ENCODE measurements at places on chromosomes 7 and 10. TPM values are rescaled to one million over a fixed set of nuclear protein-coding genes. Genes with fewer than 3 reads are reported as not detected.

DNA sequence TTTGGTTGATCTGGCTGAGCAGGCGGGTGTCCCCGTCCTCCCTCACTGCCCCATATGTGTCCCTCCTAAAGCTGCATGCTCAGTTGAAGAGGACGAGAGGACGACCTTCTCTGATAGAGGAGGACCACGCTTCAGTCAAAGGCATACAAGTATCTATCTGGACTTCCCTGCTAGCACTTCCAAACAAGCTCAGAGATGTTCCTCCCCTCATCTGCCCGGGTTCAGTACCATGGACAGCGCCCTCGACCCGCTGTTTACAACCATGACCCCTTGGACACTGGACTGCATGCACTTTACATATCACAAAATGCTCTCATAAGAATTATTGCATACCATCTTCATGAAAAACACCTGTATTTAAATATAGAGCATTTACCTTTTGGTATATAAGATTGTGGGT is 26.9 kb upstream of the TRIM56 start:
- peak; percentile 23 for DNase-seq

GRCh38 chr10:126675656-126676438 is 5.4 kb upstream of the C10orf90 start:
- DNase-seq = no peak

GRCh38 chr10:116461680-116462079 is 34.0 kb downstream of the PNLIPRP3 start:
- no peak for DNase-seq

- DNase-seq = no peak
These were observed 161.3 kb upstream of the SHH start for GRCh38 chr7:155973451-155973997.

GRCh38 chr7:122397381-122397780 is 92.8 kb upstream of the FEZF1 start:
- DNase-seq = no peak

GRCh38 chr7:26153823-26154783 is 2.1 kb downstream of the NFE2L3 start:
- peak; percentile 24 for DNase-seq

GRCh38 chr7:27211084-27211446 is 11.2 kb upstream of the HOXA13 start:
- DNase-seq = no peak

DNA sequence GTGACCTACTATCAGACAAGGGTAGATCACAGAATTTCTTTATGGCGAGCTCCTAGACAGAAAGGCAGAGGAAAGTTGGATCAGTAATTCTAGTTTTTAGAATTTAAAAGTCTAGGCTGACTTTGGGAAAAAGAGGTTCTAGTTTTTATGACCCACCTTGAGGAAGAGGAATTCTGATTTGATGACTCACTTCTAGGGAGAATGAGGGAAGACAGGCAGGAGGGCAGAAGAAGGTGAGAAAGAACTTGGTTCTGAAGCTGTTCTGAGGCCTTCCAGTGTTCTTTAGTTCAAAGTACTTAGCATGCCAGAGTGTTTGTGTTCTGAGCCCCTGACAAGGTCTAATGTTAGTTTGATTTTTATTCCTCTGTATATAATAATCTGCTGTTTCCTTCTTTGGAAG is 97.2 kb downstream of the PODXL start:
- DNase-seq = no peak

Gene BLNK
- total RNA-seq = 1.3 TPM

- peak; percentile 60 for DNase-seq
These were observed 56.4 kb downstream of the BBS9 start for GRCh38 chr7:33185786-33186185.

DNA sequence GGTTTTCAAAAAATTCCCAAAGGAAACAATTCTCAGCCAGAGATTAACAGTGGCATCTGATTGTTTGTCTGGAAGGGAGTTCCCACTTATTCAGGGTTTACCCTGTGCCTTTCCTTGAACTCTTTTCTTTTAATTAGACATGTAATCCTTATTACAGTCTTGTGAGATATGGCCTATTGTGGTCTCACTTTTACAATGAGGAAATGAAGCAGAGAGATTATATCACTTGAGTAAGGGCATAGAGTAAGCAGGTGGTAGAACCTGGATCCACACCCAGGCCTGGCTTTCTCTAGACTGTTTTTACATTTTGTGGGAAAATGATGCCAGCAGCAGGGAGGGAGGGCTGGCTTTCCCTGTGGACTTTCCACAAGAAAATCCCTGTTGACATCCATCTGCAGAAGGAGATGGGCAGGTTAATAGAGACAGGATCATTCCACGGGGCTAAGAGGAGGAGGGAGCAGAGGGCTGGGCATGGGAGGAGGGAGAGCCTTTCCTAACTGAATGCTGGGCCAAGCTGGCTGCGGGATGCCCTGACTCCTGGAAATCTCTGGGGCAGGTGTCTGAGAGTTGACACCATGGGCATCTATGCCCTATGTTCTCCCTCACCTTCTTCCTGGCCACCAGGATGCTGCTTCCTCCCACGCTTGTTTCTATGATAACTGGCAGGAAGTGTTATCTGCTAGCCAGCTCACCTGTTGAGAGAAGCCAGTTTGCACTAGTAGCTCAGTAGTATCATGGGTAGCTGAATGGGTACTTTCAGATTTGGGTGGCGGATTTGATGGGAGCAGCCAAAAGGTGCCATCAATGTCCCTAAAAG is 28.7 kb upstream of the ARHGAP22 start:
- no peak for DNase-seq

DNA sequence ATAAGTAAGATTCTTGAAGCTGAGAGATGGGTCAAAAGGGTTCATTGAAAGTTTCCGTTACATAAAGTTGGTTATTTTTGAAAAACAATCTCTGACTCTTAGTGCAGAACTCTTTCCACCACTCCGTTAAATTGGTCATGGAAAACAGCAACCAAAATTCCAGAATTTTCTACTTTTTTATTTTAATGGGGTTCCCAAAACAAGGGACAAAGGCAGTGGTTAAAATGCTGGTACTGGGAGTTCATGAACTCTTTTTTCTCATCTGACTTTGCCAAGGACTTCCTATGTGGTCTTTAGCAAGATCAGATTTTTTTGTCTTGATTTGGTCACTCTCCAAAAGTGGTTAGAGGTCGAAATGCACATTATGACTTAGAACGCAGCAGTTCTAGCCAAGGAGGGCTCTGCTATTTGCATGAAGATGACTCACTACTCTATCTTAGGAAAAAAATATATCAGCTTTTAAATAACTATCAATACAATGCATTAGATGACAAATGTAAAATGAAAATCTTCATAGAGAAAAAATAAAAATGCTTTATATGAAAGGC is 145.7 kb downstream of the REEP3 start:
- no peak for DNase-seq

DNA sequence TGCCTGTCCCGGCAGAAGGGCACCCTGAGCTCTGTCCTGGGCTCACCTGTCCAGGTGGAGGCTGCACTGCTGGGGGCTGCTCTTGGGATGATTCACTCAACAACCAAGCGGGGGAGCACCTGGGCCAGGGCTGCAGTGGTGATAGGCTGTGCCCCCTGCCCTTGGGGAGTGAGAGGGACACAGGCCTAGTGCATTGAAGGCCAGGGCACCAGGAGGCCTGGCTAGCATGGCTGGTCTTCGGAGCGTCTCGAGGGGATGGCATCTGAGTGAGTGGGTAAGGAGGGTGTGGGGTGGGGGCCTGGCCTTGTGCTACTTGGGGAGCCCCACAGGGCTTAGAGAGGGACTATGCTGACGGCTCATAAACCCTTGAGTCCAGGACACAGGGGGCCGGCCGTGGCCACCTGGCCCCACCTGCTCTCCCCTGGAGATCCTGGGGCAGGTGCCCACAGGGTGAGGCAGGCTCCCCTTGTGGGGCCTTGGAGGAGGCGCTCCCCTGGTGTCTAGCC is 3.1 kb downstream of the PWWP2B start:
- DNase-seq = no peak

Gene METTL27
- total RNA-seq = 0.27 TPM

GRCh38 chr10:44552726-44553125 is 167.8 kb upstream of the CXCL12 start:
- DNase-seq = no peak

Measured in hematopoietic multipotent progenitor cell (in vitro differentiated cells).